A549 (cell line): ENCODE measurements at places on chromosomes 13 and 19.

DNA sequence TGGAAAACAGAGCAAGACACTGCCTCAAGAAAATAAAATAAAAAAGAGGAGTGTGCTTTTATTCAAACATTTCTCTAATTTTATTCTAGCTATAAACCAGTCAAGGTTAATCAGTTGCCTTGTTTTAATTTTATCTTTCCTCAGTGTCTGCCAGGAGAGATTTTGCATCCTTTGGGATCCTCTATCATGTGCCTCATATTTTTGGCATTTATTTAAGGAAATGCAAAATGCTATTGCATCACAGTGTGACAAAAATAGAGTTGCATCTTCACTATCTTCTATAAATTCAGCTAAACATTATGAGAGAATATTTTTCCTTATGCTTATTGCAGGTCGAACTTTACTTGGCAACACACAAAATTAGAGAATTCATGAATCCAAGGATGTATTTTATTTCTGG lies 639.0 kb upstream of the KLF12 start:
- DNase-seq = no peak

GRCh38 chr19:788983-789700 lies 8.1 kb upstream of the PTBP1 start:
- DNase-seq = no peak

GRCh38 chr19:23795462-23795861 lies 36.8 kb upstream of the ZNF681 start:
- no peak for DNase-seq

GRCh38 chr19:1076951-1077350 lies 10.0 kb downstream of the ARHGAP45 start:
- no peak for DNase-seq

- DNase-seq = no peak
These were observed 1342.6 kb upstream of the SPRY2 start for GRCh38 chr13:81683521-81683920.

DNA sequence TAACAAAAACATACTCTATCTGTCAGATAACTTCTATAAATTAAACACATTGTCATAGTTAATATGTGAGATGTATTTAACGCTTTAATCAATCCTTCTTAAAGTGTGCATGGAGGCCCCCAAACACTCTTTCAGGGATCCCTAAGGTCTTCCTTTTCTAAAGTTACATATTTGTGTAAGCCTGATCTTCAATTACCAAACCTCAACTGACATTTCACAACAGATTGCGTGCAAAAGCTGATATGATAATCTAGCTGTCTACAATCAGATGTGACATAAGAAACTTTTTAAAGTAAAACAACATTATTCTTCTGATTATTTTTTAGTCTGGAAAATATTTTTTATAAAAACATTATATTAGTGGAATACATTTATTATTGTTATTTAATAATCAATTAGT lies 1850.4 kb downstream of the OLFM4 start:
- no peak for DNase-seq

DNA sequence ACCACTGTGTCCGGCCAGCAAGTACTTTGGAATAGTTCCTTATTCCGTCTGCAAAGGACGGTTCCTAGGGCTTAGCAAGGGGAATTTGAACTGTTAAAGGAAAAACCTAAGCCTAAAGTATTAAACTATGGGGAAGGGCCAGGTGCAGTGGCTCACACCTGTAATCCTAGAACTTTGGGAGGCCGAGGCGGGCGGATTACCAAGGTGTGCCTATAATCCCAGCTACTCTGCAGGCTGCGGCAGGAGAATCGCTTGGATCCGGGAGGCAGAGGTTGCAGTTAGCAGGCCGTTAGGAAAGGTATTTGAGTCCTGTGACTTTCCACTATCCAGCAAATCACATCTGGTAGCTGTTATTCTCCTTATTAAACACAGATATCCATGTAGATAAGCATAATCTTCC lies 9.4 kb upstream of the RAB20 start:
- no peak for DNase-seq

GRCh38 chr13:39516096-39516495 lies 86.9 kb downstream of the LHFPL6 start:
- no peak for DNase-seq

DNA sequence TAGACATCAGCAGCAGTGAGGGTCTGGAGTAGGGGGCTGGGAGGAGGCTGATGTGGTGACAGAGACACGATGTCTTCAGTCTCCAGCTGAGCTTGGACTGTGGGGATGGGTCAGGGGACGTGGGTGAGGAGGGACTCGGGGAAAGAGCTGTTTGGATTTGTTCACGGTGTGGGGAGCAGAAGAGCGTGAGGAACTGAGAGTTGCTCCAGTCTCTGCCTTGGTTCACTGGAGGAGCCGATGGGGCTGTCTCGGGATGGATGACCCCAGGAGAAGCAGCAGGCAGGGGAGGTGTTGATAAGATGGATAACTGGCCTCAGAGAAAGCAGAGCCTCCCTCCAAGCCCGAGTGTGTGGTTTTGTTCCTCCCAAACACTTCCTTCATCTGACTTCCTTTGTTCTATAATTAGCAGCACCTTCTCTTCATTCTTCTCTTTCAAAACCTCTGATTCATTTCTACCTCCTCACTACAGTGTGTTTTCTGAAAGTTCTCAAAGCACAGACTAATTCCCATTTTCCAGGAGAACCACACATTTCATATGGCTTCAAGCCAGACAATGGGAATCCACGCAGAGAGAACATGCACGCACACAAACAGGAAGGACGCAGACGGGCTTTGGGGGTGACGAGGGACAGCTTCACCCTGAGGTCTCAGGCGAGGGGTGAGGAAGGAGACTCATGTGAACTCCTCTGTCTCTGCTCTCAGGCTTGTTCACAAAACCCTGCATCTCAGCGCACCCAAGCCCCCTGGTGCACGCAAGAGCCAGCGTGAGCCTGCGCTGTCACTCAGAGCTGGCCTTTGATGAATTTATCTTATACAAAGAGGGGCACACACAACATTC lies 18.6 kb downstream of the LAIR2 start:
- DNase-seq = no peak

- no peak for DNase-seq
These were observed 2.9 kb downstream of the SOX1 start for GRCh38 chr13:112069845-112070251.

- DNase-seq = no peak
These were observed 838 bp downstream of the PPP2R1A start for GRCh38 chr19:52190487-52191293.

DNA sequence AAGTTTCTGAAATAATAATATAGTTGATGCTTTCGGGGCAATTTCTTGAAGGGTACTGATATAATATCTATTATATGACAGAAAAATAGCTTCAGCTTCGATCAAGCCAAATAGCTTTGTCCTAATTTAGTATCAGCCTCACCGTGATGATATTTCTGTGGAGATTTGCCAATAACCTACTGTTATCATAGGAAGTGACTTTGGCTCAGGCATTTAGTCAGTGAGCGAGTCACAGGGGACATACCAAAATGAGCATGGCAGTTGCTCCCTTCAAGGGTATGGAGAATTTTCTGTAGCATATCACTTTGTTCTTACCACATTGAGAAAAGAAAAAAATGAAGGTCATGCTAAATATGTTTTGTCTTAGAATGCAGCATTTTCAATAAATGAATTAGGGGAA lies 767.6 kb upstream of the SLITRK1 start:
- DNase-seq = no peak

DNA sequence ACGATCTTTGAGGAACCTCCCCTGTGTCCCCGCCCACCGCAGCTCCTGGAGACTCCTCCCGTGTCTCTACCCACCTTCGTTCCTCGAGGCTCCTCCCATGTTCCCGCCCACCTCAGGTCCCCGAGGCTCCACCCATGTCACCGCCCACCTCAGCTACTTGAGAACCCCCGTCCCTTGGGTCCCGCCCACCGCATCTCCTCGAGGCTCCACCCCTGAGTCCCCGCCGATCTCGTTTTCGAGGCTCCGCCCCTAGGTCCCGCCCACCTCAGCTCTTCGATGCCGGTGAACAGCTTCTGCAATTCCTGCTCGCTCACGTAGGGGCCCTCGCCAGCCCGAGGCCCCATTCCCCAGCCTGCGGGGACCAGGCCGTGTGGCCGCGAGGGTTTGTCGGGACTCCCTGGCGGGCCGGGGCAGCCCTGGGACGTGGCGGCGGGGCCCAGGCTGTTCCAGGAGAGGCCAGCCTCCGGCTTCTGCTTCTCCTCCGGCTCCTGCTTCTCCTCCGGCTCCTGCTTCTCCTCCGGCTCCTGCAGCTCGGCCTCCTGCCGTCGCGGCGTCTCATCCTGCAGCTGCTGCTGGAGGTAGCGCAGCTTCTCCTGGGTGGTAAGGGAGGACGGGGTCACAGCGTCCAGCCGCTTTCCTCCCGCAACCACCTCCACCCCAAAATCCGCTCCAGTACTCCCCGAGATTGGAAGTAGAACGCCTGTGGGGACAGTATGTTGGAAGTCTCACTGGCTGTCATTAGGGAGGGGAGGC lies 16.7 kb downstream of the TSKS start:
- peak; percentile 67 for DNase-seq

DNA sequence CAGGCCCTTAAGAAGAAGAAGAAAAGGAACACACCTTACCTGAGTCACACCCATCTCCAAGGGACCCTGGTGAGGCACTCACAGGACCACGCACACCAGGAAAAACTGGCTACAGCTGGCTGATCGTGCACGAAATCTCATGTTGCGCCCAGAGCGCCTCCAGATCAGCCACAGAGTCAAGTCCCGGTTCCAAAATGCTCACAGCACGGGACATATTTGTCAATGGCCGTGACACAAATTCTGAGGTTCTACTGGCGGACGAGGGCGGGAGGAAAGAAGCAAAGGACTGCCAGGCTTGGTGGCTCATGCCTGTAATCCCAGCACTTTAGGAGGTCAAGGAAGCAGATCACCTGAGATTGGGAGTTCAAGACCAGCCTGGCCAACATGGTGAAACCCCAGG lies 21.5 kb downstream of the SH3GL1 start:
- no peak for DNase-seq

GRCh38 chr13:45412274-45413049 lies 5.7 kb downstream of the SLC25A30 start:
- DNase-seq = no peak

DNA sequence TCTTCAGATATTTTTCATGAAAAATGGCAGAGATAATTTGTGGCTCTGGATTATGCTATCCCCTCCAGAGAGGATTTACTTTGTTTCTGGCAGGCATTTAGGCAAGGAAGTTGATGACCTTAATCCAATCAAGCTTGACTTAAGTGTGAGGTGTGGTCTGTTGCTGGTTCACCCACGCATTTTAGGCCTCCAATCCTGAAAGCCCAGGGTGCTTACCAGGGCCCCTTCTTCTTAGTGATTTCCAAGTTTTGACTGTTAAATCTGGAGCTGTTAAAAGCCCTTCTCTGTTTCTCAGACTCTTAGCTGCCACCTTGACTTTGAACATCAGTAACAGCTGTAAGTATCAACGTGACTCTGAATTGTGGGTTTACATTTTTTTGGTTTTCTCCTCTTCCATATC lies 161.8 kb downstream of the DNAJC15 start:
- DNase-seq = no peak

DNA sequence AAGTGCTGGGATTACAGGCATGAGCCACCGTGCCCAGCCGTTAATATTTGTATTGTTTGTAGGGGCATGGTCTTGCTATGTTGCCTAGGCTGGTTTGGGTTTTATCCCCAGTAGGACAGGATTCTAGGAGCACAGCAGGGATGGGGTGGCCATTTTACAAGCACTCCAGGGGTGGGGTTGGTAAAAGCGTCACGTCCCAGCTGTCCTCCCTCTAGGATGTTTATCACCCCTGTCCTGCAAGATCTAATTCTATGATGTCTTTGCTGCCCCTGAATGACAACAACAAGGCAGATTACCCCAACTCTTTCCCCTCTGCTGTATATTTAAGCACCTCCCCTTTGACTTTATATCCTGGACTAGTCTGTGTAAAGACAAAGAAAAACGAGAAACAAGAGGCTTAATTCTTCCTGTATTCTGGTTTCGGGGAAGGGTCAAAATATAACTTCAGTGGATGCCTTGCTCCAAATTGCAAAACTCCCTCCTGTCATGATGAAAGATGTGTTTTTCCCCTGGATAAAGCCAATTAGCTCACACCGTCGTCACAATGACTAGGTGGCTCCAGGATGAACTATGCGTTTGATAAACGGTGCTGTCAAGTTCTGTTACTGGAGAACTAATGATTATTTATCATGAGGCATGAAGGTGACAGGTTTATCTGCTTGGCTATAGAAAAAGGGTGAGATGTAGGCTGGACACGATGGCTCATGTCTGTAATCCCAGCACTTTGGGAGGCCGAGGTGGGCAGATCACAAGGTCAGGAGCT lies 27.8 kb upstream of the OR1M1 start:
- peak; percentile 90 for DNase-seq

DNA sequence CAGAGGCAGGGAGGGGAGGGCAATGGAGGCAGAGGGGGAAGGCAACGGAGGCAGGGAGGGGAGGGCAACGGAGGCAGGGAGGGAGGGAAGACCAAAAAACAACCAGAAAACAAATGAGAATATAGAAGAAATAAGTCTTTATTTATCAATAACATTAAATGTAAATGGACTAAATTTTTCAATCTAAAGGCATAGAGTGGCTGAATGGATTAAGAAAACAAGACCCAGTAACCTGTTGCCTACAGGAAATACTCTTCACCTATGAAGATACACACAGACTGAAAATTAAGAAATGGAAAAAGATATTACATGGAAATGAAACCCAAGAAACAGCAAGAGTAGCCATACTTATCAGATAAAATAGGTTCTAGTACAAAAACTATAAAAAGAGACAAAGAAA lies 536.3 kb downstream of the TBC1D4 start:
- DNase-seq = no peak

- DNase-seq = no peak
These were observed 12.9 kb downstream of the OR7C2 start for GRCh38 chr19:14954071-14954655.

- peak; percentile 84 for DNase-seq
These were observed 15.2 kb upstream of the S1PR4 start for GRCh38 chr19:3163230-3163886.

GRCh38 chr19:19704836-19705235 lies 28.1 kb downstream of the ZNF14 start:
- DNase-seq = no peak

DNA sequence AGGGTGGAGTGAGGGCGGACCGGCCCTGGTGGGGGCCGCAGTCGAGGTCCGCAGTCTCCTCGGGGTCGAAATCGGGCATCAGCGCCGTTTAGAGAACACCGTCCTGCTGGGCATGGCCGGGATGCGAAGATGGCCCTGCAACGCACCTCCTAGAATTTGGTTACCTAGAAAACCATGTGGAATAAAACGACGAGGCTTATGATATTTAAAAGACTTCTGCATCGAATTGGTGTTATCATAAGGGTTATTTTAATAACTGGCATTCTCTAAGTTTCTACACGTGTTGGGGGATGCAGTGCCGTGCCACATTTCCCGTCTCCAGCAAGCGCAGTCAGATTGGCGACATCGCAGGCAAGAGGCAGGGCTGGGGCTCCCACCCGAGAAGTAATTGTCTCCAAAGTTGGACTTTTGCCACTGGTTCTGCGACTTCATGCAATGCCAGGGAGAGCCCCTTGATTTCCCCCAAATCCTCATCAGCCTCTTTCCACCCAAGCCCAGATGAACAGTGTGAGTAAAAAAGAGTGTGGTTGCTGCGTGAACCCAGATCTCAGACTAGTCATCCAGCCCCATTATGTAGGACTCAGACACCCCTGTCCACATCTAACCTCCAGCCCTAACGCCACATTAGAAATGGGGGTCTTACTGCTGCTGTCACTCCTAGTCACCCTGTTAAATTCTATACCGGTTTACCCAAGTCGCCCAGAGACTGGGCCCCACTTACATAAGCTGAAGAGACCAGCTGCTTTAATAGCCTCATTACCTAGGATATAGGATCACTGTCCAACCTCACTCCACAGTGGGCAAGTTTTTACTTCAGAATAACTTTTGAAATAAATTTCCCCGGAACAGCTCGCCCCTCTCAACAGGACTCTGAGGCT lies 571 bp upstream of the DHRS12 start:
- DNase-seq = no peak

GRCh38 chr19:39411832-39412099 lies 703 bp upstream of the PLEKHG2 start:
- peak; percentile 97 for DNase-seq
